ENCODE measurements at places on chromosomes 13 and 19. TPM values are rescaled to one million over a fixed set of nuclear protein-coding genes. Genes with fewer than 3 reads are reported as not detected.

GRCh38 chr19:30310602-30311263, 61.5 kb upstream of the ZNF536 start:
- H3K4me3 ChIP-seq = no peak overlapping the region
- DNase-seq = no peak
- no peaks in the 10 kb centered on the region for H3K27me3 ChIP-seq
- no peaks in the 10 kb centered on the region for H3K4me1 ChIP-seq
- no peak overlapping the region for H3K27ac ChIP-seq
- no peaks in the 10 kb centered on the region for H3K36me3 ChIP-seq

GRCh38 chr13:23695711-23696464, 125.7 kb downstream of the TNFRSF19 start:
- H3K27me3 ChIP-seq = peaks cover 2% of the 10 kb centered on the region
- peak overlapping the region; percentile 26 for H3K4me3 ChIP-seq
- peak; percentile 62 for DNase-seq

IZUMO2 gene
- not detected for total RNA-seq

- H3K36me3 ChIP-seq = peaks cover 3% of the 10 kb centered on the region
- H3K4me3 ChIP-seq = no peak overlapping the region
- no peak for DNase-seq
Measured at GRCh38 chr13:34970961-34971360, 28.9 kb downstream of the NBEA start.

- H3K27me3 ChIP-seq = peaks cover 50% of the 10 kb centered on the region
- no peak for DNase-seq
- peak overlapping the region; percentile 15 for H3K4me3 ChIP-seq
- H3K36me3 ChIP-seq = no peaks in the 10 kb centered on the region
Measured at GRCh38 chr19:6500837-6501739, 1.0 kb downstream of the TUBB4A start.

- DNase-seq = no peak
- H3K4me1 ChIP-seq = peaks cover 15% of the 10 kb centered on the region
- H3K36me3 ChIP-seq = peaks cover 21% of the 10 kb centered on the region
- H3K27me3 ChIP-seq = peaks cover 8% of the 10 kb centered on the region
- no peak overlapping the region for H3K4me3 ChIP-seq
Measured at GRCh38 chr19:8593931-8594330, 16.6 kb downstream of the ADAMTS10 start.

F2RL3 gene
- 0.31 TPM for total RNA-seq

DNA sequence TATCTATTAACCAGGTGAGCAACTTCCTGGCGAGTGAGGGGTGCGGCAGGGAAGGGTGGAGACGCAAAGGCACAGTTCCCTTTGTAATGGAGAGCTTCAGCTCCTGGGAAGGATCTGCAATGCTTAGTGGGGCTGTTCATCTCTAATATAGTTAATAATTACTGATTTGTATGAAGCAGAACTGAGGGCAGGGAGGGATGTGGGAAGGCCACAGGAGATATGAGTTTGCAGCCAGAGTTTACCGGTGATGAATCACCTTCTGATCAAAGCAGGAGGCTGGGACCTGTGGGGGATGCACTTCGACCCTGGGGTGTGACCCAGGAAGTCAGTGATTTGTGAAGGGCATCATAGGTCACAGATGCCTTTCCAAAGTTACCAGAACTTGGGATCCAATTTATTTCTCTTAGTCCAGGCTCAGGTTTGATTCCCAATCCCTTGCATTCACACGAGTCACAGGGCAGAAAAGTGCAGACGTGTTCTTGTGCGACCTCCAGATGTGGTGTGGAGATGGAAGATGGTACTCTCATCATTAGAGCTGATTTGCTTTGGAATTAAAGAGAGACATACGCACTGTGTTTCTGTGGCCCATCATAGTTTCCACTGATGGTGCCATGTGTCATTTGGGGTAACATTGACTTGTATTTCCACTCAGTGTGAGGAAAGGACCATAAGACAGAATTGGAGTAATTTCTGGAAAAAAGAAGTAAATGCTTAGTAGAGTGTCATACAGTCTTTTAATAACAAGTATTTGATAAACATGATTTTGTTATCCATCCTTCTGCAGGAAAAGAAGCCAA, 55.0 kb downstream of the LRCH1 start:
- H3K27me3 ChIP-seq = no peaks in the 10 kb centered on the region
- peak; percentile 77 for DNase-seq
- peaks cover 16% of the 10 kb centered on the region for H3K4me1 ChIP-seq
- H3K4me3 ChIP-seq = no peak overlapping the region
- H3K36me3 ChIP-seq = no peaks in the 10 kb centered on the region

Data from muscle of leg (tissue), 16 donors.